ENCODE measurements at places on chromosomes 11 and 22. TPM values are rescaled to one million over a fixed set of nuclear protein-coding genes. Genes with fewer than 3 reads are reported as not detected.

- H3K36me3 ChIP-seq, result no peaks in the 10 kb centered on the region
- no peak for DNase-seq
- no peak overlapping the region for H3K4me3 ChIP-seq
- H3K27ac ChIP-seq, result no peak overlapping the region
- H3K4me1 ChIP-seq, result no peaks in the 10 kb centered on the region
Measured at GRCh38 chr22:27580311-27580897, 221.2 kb downstream of the MN1 start.

DNA sequence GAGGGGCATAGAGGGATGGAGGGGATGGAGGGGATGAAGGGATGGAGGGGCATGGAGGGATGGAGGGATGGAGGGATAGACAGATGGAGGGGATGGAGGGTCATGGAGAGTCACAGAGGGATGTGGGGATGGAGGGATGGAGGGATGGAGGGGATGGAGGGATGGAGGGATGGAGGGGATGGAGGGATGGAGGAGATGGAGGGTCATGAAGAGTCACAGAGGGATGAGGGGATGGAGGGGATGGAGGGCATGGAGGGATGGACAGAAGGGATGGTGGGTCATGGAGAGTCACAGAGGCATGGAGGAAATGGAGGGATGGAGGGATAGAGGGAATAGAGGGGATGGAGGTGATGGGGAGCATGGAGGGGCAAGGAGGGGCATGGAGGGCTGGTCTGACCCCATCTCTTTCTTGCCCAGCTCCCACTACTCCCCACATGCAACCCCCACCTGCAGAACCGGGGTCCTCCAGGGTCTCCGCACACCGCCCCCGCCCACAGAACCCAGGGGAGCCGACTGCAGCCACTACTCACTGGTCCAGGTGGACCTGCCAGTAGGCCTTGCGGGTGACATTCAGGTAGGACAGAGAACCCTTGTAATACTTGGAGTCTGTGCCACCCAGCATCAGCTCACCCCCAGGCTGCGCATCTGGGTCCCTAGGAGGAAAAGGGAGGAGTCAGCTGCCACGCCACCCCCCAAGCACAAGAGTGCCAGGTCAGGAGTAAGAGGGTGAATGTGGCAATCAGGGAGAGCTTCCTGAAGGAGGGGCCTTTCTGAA lies 4.2 kb upstream of the IFITM10 start:
- H3K27me3 ChIP-seq, result peaks cover 12% of the 10 kb centered on the region
- DNase-seq, result peak; percentile 32
- H3K36me3 ChIP-seq, result peaks cover 26% of the 10 kb centered on the region
- peaks cover 61% of the 10 kb centered on the region for H3K4me1 ChIP-seq
- H3K27ac ChIP-seq, result peak overlapping the region; percentile 65

Gene DRD4
- 0.51 TPM for total RNA-seq

GRCh38 chr22:42236848-42237247 lies 33.6 kb downstream of the TCF20 start:
- H3K36me3 ChIP-seq, result peaks cover 24% of the 10 kb centered on the region
- no peaks in the 10 kb centered on the region for H3K27me3 ChIP-seq
- DNase-seq, result no peak
- peaks cover 12% of the 10 kb centered on the region for H3K4me1 ChIP-seq

Gene C11orf87
- total RNA-seq, result not detected

Gene OR2AG2
- total RNA-seq, result not detected

Gene ISX
- not detected for total RNA-seq

GRCh38 chr22:50481045-50481439 lies 301 bp upstream of the ADM2 start:
- no peak overlapping the region for H3K27ac ChIP-seq
- H3K4me3 ChIP-seq, result peak overlapping the region; percentile 63
- peaks cover 11% of the 10 kb centered on the region for H3K4me1 ChIP-seq
- peaks cover 16% of the 10 kb centered on the region for H3K27me3 ChIP-seq
- no peak for DNase-seq

DNA sequence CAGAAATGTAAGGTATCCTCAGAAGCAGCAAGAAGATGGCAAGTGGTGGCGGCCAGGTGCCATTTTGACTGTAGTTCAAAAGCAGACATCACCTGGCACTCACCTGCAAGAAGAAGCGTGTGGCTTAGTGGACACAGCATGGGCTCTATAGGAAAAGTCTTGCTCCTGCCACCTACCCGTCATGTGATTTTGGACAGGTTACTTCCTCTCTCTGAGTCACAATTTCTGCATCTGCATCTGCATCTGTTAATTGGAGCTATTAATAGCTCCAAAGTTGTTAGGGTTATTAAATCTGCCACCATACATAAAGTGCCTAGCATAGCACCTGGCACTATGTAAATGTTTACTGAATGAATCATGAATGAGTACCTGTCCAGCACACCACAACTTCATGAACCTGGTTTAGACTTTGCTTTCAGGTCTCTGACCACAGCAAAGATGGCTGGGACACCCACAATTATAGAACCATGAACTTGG lies 16.8 kb downstream of the RAB30 start:
- peaks cover 30% of the 10 kb centered on the region for H3K36me3 ChIP-seq
- DNase-seq, result no peak
- H3K4me1 ChIP-seq, result peaks cover 32% of the 10 kb centered on the region

GRCh38 chr22:46798366-46799350 lies 36.2 kb downstream of the TBC1D22A start:
- peaks cover 20% of the 10 kb centered on the region for H3K36me3 ChIP-seq
- no peaks in the 10 kb centered on the region for H3K27me3 ChIP-seq
- DNase-seq, result peak; percentile 83
- no peak overlapping the region for H3K4me3 ChIP-seq
- peaks cover 23% of the 10 kb centered on the region for H3K4me1 ChIP-seq

DNA sequence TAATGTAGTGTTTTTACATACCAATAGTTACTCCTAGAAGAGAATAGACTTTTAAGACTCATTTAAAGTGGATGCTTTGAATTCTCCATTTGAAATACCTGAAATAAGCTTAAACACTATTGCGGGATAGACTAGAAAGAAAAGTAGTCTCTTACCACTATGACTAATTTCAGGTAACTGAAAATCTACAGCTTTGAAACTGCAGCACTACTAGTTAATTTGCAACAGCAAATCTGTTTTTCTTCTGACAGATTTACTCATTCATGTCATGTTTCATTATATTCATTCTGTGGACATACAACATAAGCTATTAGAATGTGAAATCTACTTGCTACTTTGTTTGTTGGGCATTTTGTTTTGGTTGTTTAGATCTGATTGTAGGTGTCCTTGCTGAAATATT lies 153.6 kb downstream of the MAML2 start:
- peaks cover 37% of the 10 kb centered on the region for H3K4me1 ChIP-seq
- DNase-seq, result no peak
- H3K27ac ChIP-seq, result peak overlapping the region; percentile 45

Gene DEFB131B
- not detected for total RNA-seq

Gene TEX12
- 0.40 TPM for total RNA-seq

Gene RASGRP2
- 162 TPM for total RNA-seq

DNA sequence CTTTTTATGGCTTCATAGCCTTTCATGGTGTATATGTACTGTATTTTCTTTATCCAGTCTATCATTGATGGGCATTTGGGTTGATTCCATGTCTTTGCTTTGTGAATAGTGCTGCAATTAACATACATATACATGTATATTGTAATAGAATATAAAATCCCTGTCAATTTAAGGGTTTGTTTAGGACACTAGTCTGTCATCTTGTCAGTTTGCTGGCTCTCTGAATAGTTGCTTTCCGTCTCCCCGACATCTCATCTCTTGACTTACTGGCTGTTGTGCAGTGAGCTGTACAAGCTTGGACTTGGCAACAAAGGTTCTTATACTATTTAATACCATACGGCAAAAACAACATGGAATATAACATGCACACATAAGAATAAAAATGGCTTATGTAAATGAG lies 1487.5 kb downstream of the LRRC4C start:
- H3K27ac ChIP-seq, result no peak overlapping the region
- no peaks in the 10 kb centered on the region for H3K27me3 ChIP-seq
- no peaks in the 10 kb centered on the region for H3K4me1 ChIP-seq
- DNase-seq, result no peak
- H3K4me3 ChIP-seq, result no peak overlapping the region
- H3K36me3 ChIP-seq, result no peaks in the 10 kb centered on the region

Gene ANGPTL5
- not detected for total RNA-seq

Gene C1QTNF4
- 0.43 TPM for total RNA-seq

Gene WNT7B
- not detected for total RNA-seq

Measured in activated naive CD8-positive, alpha-beta T cell treated with anti-CD3 and anti-CD28 coated beads, Interleukin-2, amount 10 ng/mL, durations not matched to agents 7 days and 5 days (primary cell).